Type B pancreatic cell (in vitro differentiated cells): ENCODE measurements at places on chromosomes 3 and 15. TPM values are rescaled to one million over a fixed set of nuclear protein-coding genes. Genes with fewer than 3 reads are reported as not detected.

- H3K36me3 ChIP-seq = no peaks in the 10 kb centered on the region
- H3K27ac ChIP-seq = no peak overlapping the region
- H3K4me1 ChIP-seq = peaks cover 17% of the 10 kb centered on the region
- no peak overlapping the region for H3K4me3 ChIP-seq
- DNase-seq = no peak
Observed at GRCh38 chr3:33100229-33100628, 3.3 kb upstream of the GLB1 start.

DNA sequence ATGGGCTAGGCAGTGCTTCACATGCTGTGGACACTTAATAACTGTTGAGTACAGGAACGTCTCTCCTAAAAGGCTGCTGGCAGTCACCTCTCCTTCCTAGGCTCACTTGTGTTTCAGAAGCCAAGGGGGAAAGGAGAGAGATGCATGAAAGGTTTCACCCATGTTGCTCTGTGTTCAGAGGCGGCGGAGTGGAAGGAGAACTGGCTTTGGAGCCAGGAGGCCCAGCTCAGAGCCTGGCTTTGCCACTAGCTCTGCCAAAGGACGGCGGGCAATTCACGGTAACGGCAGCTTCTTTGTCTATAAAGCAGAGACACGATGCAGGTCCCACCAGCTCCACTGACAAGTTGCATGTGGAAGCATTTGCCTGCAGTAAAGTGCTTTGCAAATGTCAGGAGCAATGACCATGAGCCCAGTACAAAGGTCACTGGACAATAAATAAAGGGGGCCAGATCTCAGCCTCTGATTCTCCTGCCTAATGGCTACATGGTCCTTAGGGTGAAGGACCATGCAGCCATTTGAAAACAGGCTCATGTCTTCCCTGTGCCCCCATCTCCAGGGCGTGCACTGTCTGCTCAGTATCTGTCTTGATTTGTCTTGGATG is 171.7 kb upstream of the TLE3 start:
- DNase-seq = no peak
- peaks cover 38% of the 10 kb centered on the region for H3K4me1 ChIP-seq
- H3K27ac ChIP-seq = no peak overlapping the region
- H3K4me3 ChIP-seq = no peak overlapping the region
- peaks cover 35% of the 10 kb centered on the region for H3K27me3 ChIP-seq

DNA sequence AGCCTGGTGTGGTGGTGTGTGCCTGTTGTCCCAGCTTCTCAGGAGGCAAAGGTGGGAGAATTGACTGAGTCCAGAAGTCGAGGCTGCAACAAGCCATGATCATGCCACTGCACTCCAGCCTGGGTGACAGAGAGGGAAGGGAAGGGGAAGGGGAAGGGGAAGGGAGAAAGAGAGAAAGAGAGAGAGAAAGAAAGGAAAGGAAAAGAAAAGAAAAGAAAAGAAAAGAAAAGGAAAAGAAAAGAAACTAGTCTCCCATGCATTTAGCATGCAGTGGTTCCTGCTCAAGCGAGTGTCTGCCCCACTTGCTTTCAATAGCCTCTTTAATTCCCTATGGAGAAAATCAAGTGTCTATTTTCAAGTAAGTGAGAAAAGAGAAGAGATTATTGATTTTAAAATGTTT is 20.6 kb upstream of the CAPN7 start:
- no peaks in the 10 kb centered on the region for H3K36me3 ChIP-seq
- peaks cover 16% of the 10 kb centered on the region for H3K27me3 ChIP-seq
- no peak overlapping the region for H3K4me3 ChIP-seq
- DNase-seq = no peak

GRCh38 chr3:61687663-61688306 is 126.4 kb downstream of the PTPRG start:
- H3K27me3 ChIP-seq = no peaks in the 10 kb centered on the region
- DNase-seq = no peak
- peaks cover 6% of the 10 kb centered on the region for H3K36me3 ChIP-seq
- peak overlapping the region; percentile 32 for H3K4me3 ChIP-seq

- peak overlapping the region; percentile 2 for H3K4me3 ChIP-seq
- no peak for DNase-seq
- peaks cover 27% of the 10 kb centered on the region for H3K4me1 ChIP-seq
- H3K27me3 ChIP-seq = peaks cover 3% of the 10 kb centered on the region
- no peak overlapping the region for H3K27ac ChIP-seq
Observed at GRCh38 chr3:127796831-127797150, 25.5 kb downstream of the MGLL start.

GRCh38 chr15:70210076-70210475 is 112.4 kb upstream of the TLE3 start:
- peaks cover 21% of the 10 kb centered on the region for H3K27me3 ChIP-seq
- H3K4me3 ChIP-seq = no peak overlapping the region
- H3K4me1 ChIP-seq = peaks cover 7% of the 10 kb centered on the region
- H3K27ac ChIP-seq = no peak overlapping the region
- no peak for DNase-seq

DNA sequence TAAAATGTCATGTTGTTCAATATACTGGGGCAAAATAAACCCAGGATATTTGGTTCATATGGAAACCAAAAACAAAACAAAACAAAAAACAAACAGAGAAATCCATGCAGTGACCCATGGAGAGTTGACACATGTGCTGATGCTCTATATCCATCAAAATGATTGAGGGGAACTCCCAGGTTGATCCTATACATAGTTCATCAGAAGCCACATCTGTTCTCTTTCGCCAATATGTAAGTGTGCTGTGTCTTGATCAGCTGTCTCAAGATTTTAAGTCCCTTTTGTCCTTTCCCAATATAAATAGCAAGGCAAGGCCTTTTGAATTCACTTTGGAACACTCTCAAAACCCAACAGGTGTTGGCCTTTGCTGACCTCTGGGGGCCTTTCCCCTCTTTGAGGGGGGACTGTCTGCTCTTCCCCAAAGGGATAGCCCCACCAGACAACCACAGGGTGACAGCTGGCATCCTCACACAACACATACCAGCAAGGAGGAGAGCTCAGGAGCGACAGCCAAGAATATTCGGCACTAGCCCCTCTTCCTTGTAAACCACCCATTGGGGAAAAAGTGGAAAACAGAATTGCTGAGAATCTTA is 209.4 kb upstream of the CD96 start:
- peaks cover 4% of the 10 kb centered on the region for H3K4me1 ChIP-seq
- no peak overlapping the region for H3K27ac ChIP-seq
- DNase-seq = no peak
- H3K27me3 ChIP-seq = no peaks in the 10 kb centered on the region
- no peak overlapping the region for H3K4me3 ChIP-seq

DNA sequence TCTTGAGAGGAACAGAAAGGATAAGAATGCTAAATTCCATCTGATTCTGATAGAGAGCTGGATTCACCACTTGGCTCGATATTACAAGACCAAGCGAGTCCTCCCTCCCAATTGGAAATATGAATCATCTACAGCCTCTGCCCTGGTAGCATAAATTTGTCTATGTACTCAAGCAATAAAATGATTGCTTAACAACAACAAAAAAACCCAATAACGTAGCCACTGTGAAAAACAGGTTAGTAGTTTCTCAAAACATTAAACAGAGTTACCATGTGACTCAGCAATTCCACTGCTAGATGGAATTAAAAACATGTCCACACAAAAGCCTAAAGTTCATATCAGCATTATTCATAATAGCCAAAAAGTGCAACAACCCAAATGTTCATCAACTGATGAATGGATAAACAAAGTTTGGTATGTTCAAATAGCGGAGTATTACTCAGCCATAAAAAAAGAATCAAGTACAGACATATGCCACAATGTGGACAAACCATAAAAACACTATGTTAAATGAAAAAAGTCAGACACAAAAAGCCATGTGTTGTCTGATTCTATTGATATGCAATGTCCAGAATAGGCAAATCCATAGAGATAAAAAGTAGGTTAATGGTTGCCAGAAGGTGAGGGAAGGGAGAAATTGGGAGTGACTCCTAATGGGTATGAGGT is 16.8 kb downstream of the BCL2L10 start:
- H3K27ac ChIP-seq = no peak overlapping the region
- no peak for DNase-seq
- no peak overlapping the region for H3K4me3 ChIP-seq
- peaks cover 5% of the 10 kb centered on the region for H3K4me1 ChIP-seq
- H3K36me3 ChIP-seq = no peaks in the 10 kb centered on the region

- H3K36me3 ChIP-seq = no peaks in the 10 kb centered on the region
- no peak overlapping the region for H3K4me3 ChIP-seq
- peaks cover 13% of the 10 kb centered on the region for H3K27me3 ChIP-seq
- H3K4me1 ChIP-seq = no peaks in the 10 kb centered on the region
- no peak overlapping the region for H3K27ac ChIP-seq
- DNase-seq = no peak
Observed at GRCh38 chr3:131794766-131795388, 239.9 kb downstream of the CPNE4 start.

- no peak for DNase-seq
- H3K4me1 ChIP-seq = no peaks in the 10 kb centered on the region
- H3K36me3 ChIP-seq = no peaks in the 10 kb centered on the region
- H3K4me3 ChIP-seq = no peak overlapping the region
- no peaks in the 10 kb centered on the region for H3K27me3 ChIP-seq
- no peak overlapping the region for H3K27ac ChIP-seq
Observed at GRCh38 chr3:87132801-87133200, 94.3 kb upstream of the CHMP2B start.

DNA sequence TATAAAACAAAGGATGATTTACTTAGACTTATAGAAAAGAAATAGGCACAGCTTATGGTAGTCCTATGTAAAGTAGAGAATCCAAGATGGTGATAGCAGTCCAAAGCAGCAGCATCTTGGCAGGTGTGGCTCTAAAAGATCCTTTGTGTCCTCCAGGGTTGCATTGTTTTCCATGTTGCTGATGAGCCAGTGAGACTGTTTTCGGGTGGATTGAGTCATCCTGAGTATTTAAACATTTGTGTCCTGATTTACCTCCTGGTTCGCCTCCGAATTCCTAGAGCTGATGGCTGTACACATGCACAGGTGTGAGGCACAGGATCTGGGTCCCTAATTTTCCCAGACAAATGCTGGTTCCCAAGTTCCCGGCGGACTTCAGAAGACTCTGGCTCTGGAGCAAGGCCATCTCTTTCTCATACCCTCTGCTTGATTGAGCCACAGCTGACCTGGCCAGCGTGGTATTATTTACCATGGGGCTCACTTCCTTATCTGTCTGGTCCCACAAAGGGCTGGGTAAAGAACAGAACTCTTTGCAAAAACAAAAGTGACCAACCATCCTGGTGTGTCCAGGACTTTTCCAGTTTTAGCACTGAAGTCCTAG is 51.0 kb downstream of the ARNT2 start:
- H3K4me3 ChIP-seq = peak overlapping the region; percentile 58
- H3K36me3 ChIP-seq = peaks cover 10% of the 10 kb centered on the region
- H3K27me3 ChIP-seq = peaks cover 6% of the 10 kb centered on the region
- DNase-seq = no peak

DNA sequence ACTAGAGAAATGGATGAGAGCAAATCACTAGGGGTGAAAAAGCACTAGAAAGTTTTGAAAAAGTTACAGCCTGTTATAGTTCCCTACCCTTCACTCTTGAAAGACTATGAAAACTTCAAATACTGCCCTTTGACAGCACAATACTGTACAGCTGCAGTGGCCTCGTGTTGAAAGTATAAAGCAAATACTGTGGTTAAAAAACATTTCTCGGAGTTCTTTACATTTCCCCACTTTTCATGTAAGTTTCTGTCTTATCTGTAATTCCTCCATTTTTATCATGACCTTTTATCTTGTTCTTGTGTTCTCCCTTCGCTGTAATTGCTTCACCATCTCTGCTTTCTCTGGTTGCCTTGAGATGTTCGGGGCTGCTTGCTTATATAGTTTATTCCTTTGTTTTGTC is 423.8 kb upstream of the CFAP20DC start:
- no peak overlapping the region for H3K4me3 ChIP-seq
- H3K27ac ChIP-seq = no peak overlapping the region
- H3K4me1 ChIP-seq = no peaks in the 10 kb centered on the region
- H3K27me3 ChIP-seq = peaks cover 7% of the 10 kb centered on the region

DNA sequence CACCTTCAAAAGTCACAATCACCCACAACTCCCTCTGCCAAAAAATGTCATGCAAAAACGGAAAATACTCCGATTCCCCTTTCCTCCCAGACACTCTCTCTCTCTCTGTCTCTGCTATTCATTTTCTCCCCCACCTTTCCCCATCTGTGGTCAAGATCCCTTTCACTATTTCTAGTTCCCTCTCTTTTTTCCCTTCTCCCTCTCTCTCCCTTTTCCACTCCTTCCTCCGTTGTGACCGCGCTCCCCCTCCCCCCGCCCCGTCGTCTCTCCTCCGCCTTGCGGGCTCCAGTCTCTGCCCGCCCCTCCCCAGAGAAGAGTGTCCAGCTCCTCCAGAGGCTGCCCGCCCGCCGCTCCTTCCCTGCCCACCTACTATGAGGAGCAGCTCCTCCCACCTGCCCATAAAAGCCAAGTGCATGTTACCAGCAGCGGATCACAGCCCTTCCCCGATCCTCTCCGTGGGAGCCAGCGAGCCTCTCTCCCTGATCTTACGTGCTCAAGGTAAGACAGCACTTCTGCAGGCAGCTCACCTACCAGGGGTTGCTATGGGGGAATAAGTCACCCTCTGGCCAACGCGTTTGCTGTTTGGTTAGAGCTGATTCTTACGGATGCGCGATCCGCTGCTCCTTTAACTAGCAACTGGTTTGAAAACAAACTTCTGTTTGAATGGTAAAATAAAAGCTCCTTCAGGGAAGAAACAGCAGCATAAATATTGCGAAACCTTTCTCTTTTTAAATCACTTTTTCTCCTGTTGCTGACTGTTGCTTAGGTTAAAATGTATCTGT is at the start of gene COL8A1:
Gene COL8A1 (plus strand): TSS at position 428 of the 782 bp plus-strand sequence. CDS start 152,089 bp downstream, outside the sequence.
- H3K27me3 ChIP-seq = peaks cover 90% of the 10 kb centered on the region
- peaks cover 18% of the 10 kb centered on the region for H3K4me1 ChIP-seq
- DNase-seq = no peak
- H3K27ac ChIP-seq = peak within 1 kb of the TSS; percentile 33
- peak within 1 kb of the TSS; percentile 91 for H3K4me3 ChIP-seq
- no peaks in the 10 kb centered on the region for H3K36me3 ChIP-seq

GRCh38 chr3:102195198-102195948 is 239.4 kb upstream of the ZPLD1 start:
- DNase-seq = no peak
- H3K4me1 ChIP-seq = peaks cover 15% of the 10 kb centered on the region
- H3K27me3 ChIP-seq = no peaks in the 10 kb centered on the region

GRCh38 chr3:13397316-13397715 is 22.8 kb downstream of the NUP210 start:
- peaks cover 3% of the 10 kb centered on the region for H3K4me1 ChIP-seq
- no peak overlapping the region for H3K27ac ChIP-seq
- H3K4me3 ChIP-seq = no peak overlapping the region
- H3K27me3 ChIP-seq = no peaks in the 10 kb centered on the region

DNA sequence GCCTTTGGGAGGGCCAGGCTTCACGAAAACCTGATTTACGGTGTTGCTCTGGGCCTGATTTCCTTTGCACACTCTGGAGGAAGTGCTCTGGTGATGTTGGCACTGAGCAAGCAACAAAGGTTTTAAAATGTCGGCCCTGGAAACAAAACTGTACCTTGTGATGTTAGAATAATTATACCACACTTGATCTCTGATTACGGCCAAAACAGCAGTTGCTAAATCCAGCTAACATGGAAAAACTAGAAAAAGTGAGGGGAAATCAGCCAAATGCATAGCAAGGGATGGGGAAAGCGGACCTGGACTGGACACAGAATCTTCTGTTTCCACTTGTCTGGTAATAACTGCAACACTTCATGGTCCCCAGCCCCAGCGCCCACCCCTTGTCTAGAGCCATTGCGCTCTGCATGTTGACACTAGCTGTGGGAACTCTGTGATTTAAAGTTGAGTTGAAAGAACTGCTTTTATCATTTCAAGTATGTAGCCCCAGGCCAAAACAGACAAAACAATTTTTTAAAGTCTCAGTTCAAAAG is 120.1 kb downstream of the VGLL4 start:
- peak overlapping the region; percentile 46 for H3K27ac ChIP-seq
- peaks cover 4% of the 10 kb centered on the region for H3K36me3 ChIP-seq
- peak overlapping the region; percentile 2 for H3K4me3 ChIP-seq
- H3K27me3 ChIP-seq = no peaks in the 10 kb centered on the region

BTLA gene
- not detected in 2 replicates for total RNA-seq

GABRG3 gene
- 2.0 and 2.6 TPM in 2 replicates for total RNA-seq

SCG5 gene
- 93.1 and 127 TPM in 2 replicates for total RNA-seq

ZNF660 gene
- 4.0 and 19.2 TPM in 2 replicates for total RNA-seq

MCTP2 gene
- 4.8 and 10.5 TPM in 2 replicates for total RNA-seq

SLC28A1 gene
- total RNA-seq = 0.19 and 0.31 TPM in 2 replicates
